CD4-positive, alpha-beta T cell treated with Interleukin-17A for 4 hours (primary cell): ENCODE measurements at places on chromosomes 1 and 21.

- DNase-seq = peak; percentile 57
These were observed 7.4 kb downstream of the LHX9 start for GRCh38 chr1:197924516-197925123.

DNA sequence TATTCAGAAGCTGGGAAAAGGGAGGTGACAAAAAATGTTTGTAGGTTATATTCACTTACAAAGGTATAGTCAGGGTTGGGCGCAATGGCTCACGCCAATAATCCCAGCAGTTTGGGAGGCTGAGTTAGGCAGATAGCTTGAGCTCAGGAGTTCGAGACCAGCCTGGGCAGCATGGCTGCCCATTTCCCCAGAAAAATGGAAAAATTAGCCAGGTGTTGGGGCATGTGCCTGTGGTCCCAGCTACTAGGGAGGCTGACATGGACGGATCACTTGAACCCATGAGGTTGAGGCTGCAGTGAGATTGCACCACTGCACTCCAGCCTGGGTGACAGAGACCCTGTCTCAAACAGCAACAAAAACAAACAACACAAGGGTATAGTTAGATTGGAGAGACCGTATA is 3.0 kb downstream of the TIMM17A start:
- DNase-seq = no peak

DNA sequence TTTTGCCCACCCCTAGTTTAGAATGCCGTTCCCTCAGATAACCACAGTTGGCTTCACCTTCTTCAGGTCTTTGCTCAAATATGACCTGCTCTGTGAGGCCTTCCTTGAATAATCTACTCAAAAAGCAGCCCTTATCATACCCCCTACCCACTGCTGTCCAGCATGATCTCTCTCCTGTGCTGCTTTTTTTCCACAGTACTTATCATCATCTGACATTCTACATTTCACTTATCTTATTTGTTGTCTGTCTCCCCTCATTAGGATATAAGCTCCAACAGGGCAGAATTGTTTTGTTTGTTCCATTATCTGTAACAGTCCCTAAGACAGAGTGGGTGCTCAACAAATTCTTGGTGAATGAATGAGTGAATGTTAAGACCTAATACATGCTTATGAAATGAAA is 18.1 kb downstream of the USP24 start:
- no peak for DNase-seq

- no peak for DNase-seq
These were observed 28.2 kb downstream of the PKP1 start for GRCh38 chr1:201311356-201312011.

- no peak for DNase-seq
These were observed 8.7 kb upstream of the IRF2BP2 start for GRCh38 chr1:234618737-234619049.

GRCh38 chr21:28592205-28592865 is 400.3 kb downstream of the LTN1 start:
- DNase-seq = no peak

DNA sequence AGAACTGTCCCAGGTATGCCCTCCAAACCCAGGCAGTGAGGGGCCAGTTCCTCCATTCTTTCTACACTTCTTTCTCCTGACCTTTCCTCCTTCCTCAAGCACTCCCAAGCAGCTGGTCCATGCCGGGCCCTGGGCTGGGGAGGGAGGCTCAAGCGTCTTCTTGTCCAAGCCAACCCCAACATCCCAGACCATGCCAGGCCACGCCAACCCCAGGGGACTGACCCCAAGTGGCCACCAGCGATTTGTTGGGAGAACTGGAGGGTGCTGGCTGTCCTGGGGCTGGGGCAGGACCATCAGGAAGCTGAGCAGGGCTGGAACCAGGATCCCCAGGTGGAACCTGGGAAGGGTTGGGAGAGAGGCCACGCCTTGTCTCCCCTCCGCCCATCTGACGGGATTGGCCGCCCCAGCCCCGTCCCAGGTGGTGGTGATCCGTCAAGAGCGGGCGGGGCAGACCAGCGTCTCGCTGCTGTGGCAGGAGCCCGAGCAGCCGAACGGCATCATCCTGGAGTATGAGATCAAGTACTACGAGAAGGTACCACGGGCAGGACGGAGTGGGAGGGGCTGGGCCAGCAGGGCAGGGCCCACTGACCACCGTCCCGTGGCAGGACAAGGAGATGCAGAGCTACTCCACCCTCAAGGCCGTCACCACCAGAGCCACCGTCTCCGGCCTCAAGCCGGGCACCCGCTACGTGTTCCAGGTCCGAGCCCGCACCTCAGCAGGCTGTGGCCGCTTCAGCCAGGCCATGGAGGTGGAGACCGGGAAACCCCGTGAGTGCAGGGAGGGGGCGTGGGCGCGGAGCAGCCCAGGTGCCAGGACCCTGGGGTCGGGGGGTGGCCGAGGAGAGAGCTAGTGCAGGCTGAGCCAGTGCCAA is 29.9 kb downstream of the EPHA8 start:
- no peak for DNase-seq

DNA sequence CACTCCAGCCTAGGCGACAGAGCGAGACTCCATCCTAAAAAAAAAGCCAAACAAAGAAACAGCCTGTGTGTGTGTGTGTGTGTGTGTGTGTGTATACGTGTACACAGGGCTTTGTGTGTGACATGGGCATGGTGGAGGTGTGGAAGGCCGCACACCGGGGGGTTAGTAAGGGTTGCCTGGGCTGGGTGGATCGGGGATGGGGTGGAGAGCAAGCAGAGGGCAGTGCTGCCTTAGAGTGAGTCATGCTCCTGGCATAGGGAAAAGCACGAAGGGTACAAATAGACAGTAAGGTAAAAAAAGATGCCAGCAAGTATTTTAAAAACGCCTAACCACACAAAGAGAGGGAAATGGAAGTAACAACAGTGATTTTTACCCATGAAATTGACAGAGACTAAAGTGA is 6.2 kb downstream of the PRMT2 start:
- DNase-seq = no peak

DNA sequence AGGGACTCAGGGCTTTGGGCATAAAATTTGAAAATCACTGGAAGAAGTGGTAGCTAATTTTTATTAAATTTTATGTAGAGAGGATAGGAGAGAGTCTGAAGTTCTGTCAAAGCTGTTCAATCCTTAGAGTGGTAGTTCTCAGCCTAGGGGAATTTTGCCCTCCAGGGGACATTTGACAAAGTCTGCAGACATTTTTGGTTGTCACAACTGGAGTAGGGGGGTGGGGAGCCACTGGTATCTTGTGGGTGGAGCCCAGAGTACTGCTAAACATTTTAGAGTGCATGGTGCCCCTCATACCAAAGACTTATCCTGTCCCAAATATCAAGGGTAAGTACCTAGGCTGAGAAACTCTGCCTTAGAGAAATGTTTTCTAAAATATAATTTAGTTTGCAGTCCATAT is 30.2 kb downstream of the RASAL2 start:
- DNase-seq = no peak

- DNase-seq = no peak
These were observed 29.9 kb upstream of the RCAN3 start for GRCh38 chr1:24472527-24473251.
